ENCODE measurements at places on chromosomes 2 and 18. TPM values are rescaled to one million over a fixed set of nuclear protein-coding genes. Genes with fewer than 3 reads are reported as not detected.
A peak's percentile ranks its signal among the peaks of the same experiment; 100 is the strongest.

The CIDEA gene
- polyA plus RNA-seq: 1.5 TPM

DNA sequence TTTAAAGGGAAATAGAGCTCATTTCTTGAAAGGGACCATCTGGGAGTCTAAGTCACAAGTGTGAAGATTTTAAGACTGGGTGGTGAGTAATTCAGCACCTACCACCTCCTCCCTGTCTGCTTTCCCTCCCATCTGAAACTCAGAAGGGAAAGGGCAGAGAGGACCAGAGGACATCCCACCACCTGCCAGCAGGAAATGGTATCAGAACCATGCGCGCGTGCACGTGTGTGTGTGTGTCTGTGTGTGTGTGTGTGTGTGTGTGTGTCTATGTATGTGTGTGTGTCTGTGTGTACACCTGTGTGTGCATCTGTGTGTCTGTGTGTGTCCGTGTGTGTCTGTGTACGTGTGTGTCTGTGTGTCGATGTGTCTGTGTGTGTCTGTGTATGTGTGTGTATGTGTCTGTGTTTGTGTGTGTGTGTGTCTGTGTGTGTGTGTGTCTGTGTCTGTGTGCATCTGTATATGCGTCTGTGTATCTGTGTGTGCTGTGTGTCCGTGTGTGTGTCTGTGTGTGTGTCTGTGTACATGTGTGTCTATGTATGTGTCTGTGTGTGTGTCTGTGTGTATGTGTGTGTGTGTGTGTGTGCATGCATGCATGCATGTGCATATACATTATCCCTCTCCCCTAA is 76.8 kb downstream of the ZFP36L2 start:
- DNase-seq: peak; percentile 28

- no peak for DNase-seq
Measured at GRCh38 chr18:47758000-47758399, 172.5 kb downstream of the SMAD2 start.

- peak; percentile 87 for DNase-seq
Measured at GRCh38 chr2:84881581-84882413, 913 bp upstream of the TRABD2A start.

- no peak for DNase-seq
Measured at GRCh38 chr2:16128746-16129610, 188.6 kb downstream of the MYCN start.

- DNase-seq: no peak
Measured at GRCh38 chr2:14306268-14306861, 326.2 kb upstream of the LRATD1 start.

DNA sequence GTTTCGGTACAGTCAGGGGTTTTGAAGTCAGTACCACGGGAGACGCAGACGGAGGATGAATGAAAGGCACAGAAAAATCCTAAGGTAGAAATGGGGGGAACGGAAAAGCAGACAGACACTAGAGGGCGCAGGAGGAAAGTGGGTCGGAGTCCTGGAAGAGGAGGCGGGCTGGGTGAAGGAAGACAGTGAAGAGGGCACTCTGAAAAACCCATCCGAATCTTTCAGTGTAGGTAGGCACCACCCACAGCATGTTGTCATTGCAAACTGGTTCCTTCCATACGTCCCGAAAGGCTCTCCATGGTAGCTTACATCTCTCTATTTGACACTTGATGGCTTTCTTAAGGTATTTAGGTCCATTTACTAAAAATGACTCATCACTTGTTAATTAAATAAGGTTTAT is 18.5 kb upstream of the ZNF236 start:
- peak; percentile 66 for DNase-seq

- DNase-seq: no peak
Measured at GRCh38 chr2:181585732-181586131, 71.2 kb downstream of the CERKL start.

Data from brain (organoid and tissue), 16 donors.